Glomerular endothelial cell (primary cell): ENCODE measurements at places on chromosomes 11 and 22.

DNA sequence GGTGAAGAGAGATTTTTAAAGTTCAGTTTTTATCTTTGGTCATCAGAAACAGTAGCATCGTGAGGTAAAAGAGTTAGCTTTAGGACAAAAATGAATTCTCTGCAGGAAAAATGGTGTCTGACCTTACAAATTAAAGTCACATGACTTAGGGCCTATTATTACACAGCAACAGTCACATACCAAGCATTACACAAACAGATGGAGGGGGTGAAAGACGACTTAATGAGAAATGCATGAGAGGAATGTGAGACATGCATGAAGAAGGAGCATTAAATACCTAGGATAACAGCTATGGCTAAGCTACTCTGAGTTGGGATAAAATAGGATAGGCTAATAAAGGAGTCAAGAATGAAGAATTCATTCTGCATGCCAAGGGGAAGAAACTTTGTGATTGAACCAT lies 77.5 kb downstream of the BLID start:
- DNase-seq = no peak

DNA sequence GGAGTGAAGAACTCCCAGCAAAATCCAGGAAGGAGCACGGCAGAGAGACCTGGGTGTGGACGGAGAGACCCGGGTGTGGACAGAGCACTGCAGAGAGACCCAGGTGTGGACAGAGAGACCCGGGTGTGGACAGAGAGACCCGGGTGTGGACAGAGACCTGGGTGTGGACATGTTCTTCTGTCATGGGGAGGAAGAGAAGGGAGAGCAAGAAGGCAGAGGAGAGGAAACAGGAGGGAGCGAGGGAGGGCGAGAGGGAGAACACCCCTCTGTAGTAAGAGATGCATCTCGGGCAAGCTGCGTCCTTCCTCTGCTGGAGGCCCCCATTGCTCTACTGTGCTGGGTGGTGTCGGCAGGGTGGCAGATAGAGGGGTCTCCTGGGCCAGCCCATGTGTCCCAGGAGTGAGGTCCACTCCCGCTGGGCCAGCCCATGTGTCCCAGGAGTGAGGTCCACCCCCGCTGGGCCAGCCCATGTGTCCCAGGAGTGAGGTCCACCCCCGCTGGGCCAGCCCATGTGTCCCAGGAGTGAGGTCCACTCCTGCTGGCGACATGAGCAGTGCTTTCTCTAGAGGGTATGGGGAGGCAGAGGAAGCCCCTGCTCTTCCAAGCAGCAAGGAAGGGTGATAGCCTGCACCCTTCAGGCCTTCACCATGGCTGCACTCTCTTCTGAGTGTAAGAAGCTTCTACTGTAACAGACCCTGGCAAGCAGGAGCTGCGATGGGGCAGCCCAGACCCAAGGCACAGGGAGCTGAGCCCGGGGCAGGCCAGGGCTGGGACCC lies 934.2 kb downstream of the BRD1 start:
- DNase-seq = no peak

GRCh38 chr22:37607010-37607934 lies 1.4 kb upstream of the GGA1 start:
- DNase-seq = no peak

GRCh38 chr11:107777110-107777509 lies 65.3 kb upstream of the SLN start:
- DNase-seq = no peak

DNA sequence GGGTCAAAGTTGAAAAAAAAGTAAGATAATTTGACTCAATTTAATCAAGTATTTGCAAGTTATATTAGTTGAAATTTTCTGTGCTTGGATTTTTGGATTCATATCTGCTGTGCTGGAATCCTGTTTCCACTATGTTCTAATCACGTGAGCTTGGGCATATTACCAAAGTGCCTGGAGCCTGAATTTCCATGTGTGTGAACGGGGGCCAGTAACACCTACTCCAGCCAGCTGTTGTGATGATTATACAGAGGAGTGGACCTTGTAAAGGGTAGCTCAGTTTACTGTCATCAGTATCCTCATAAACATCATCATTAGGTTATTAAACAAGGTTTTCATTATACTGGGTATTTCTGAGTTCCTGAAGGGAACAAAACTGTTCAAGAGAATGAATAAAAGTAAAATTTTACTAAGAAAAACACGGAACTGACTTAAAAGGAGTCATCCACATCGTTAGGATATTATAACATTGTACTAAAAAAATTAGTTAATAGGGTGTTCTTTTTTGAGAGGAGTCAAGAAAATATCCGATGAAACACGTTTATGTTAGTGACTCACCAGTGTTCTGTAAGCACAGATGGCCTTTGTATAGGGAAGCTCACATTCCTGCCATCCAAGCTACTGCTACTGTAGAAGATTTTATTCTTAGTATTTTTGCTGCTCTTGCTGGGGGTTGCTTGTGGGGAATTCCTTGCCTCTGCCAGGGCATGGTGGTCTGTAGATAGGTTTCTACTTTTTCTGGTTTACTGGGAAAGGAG lies 144.1 kb downstream of the ARHGAP42 start:
- DNase-seq = no peak

- DNase-seq = no peak
Measured at GRCh38 chr11:14386895-14387480, 28.0 kb upstream of the RRAS2 start.

DNA sequence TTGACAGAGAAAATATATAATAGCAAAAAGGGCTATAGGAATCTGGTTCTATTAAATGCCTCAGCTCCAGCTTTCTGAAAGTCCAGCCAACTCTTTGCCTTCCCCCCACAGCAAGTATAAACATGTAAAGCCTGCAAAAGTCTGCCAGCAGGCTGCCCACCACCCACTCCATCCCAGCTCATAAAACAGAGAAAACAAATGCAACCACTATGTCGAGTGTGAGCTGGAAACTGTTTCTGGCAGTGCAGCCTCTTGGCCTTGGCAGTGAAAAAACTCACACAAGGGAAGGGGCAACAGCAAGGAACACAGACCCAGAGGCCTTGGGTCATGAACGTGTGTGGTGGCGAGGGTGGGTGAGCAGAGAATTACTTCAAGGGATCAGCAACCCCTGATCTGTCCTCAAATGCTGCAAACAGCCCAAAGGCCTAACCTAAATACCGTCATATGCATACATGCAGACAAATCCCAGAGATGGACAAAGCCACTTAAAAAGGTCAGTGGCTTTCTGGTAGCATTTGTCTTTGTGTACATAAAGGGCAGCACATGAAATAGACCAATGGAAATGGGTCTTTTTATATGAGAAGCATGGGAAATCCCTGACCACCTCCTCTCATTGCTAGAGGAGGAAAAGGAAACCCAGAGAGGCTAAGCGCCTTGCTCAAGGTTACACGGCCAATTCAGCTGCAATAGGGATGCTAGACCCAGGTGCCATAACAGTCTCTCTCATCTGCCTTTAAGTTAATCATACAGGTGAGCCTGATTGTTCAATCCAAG lies 74.8 kb downstream of the NAT10 start:
- no peak for DNase-seq

DNA sequence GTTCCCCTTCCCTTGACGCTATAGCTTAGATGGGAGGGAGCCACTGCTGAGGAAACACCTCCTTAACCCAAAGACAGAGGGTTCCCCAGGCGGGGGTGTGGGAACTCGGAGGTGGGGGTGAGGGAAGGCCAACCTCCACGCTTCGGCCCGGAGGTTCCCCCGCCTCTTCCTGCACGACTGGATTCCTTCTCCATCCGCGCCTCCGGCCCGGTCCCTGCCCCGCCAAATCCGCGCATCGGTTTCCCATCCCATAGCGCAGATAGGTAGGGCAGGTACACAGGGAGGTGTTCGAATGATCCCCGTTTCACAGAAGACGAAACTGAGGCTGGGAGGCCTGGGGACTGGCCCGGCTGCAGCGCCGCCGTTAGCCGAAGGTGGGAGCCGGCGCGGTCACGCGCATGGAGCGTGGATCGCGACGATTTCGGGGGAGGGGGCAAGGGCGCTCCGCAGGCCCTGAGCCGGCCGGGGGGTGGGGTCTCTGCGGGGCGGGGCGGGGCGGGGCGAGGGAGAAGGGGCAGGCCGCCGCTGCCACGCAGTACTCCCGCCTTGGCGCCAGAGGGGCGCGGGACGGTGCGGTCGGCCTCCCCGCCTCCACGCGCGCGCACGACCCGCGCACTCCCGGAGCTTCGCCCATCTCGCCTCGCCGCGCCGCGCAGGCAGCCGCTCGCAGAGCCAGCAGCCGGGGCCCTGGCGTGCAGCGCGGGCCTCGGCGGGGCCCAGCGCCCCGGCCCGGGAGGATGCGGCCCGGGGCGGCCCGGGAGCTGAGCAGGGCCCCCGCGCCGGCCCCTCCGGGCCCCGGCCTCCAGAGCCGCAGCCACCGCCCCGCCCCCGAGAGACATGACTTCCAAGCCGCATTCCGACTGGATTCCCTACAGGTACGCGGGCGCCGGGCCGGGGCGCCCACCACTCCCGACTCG lies at the start of gene TUB:
TUB (plus strand) TSS at position 538 of the 917 bp plus-strand sequence; CDS start at position 838, 300 bp downstream.
- DNase-seq = no peak

GRCh38 chr11:19025481-19026406 lies 34.8 kb downstream of the MRGPRX2 start:
- peak; percentile 23 for DNase-seq

- no peak for DNase-seq
Measured at GRCh38 chr11:127738771-127739286, 738.3 kb upstream of the KIRREL3 start.

GRCh38 chr11:98895936-98896335 lies 124.8 kb upstream of the CNTN5 start:
- DNase-seq = no peak

DNA sequence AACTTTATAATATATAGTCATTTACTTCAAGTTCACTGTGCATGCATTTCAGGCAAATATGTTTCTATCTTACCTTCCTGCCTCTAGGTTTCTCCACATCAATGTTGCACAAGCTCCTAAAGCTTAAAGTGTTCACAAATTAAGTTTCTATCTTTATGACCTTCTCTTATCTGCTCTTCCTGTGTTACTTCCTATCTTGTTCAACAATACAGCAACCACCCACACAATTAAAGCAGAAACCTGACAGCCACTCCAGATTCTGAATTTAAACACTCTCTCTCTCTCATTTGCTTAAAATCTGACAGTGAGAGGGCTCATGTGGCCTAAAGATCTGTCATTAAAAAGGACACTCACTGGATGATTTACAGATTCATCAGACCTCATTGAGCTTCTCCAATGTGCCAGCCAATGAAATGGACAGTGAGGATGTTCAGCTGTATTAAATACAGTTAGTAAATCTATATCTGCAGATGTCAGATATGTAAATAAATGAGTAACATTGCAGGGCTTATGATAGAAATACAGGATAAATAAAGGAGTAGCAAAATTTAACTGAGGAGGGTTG lies 10.9 kb downstream of the PDGFD start:
- DNase-seq = no peak

- DNase-seq = no peak
Measured at GRCh38 chr11:79077702-79078330, 363.0 kb downstream of the TENM4 start.

- DNase-seq = no peak
Measured at GRCh38 chr11:70624598-70624993, 226.3 kb downstream of the CTTN start.

DNA sequence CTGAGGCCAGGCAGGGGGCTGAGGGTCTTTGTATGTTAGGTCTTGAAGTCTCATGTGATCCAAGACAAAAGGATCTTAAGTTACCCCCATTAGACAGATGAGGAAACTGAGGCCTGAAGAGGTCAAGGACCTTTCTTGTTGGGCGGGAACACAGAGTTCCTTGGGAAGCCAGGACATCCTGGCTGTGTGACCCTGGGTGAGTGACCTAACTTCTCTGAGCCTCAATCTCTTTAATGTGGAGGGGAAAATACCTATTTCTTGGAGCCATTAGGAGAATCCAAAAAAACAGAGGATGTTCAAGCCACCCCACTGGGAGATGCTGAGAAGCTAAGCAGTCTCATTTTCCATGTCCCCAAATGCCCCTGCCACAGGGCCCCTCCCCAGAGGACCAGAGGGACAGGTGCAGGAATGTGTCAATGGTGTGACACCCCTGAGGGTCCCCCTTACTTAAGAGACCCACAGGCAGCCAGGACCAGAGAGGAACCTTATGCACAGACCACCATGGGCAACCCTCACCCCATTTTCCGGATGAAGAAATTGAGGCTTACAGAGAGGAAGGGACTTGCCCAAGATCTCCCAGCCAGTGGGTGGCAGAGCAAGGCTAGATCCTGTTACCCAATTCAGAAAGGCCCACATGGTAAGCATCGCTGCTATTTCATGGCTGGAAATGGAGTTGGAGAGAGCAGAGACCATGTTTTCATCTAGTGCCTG lies 8.0 kb downstream of the RAC2 start:
- DNase-seq = no peak

GRCh38 chr11:118194835-118195627 lies 18.6 kb upstream of the SCN2B start:
- no peak for DNase-seq

DNA sequence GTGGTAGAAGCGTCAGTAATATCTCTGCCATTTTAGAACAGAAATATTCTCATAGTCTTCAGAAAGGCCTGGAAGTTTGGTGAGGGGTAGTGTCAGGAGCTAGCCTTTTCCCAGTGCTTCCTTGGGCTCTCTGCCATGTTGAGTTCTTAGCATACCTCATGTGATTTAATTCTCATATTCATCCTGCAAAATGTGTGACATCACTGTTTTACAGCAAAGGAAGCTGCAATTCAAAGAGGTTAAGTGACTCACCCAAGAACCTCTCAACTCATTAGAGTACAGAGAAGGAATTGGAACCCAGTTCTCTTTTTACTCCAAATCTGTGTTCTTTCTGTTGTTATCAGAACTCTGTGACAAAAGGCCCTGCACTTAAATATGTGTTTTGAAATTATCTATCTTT lies 72.1 kb downstream of the RNF169 start:
- DNase-seq = peak; percentile 77
